Frontal cortex (tissue), 4 donors: ENCODE measurements at places on chromosomes 5 and 9. TPM values are rescaled to one million over a fixed set of nuclear protein-coding genes. Genes with fewer than 3 reads are reported as not detected.

Gene SLC34A1
- not detected for total RNA-seq

- DNase-seq: no peak
These were observed 96.2 kb downstream of the VCAN start for GRCh38 chr5:83567741-83568140.

Gene PRDM9
- total RNA-seq: not detected

DNA sequence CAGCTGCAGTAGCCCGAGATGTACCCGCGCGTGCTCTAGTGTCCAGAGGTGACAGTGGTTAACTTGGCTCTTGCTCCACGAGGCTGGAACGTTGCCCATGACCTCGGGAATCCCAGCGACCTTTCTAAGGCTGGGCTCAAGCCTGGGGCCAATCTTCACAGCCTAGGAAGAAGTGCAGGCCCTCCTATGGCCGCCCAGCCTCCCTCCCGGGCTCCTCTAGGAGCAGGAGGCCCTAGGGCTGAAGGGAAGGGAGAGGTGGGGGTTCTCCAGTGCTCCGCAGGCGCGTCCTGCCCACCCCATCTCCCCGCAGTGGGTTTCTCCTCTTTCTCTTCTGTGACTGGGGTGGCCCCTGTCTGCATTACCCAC lies 13.3 kb downstream of the NR2F1 start:
- DNase-seq: no peak

Gene PCDH1
- 41.2 TPM for total RNA-seq

GRCh38 chr5:100595812-100596173 lies 60.6 kb downstream of the FAM174A start:
- DNase-seq: no peak

Gene IFNE
- total RNA-seq: under 0.01 TPM
